ENCODE measurements at places on chromosomes 13 and 19.

DNA sequence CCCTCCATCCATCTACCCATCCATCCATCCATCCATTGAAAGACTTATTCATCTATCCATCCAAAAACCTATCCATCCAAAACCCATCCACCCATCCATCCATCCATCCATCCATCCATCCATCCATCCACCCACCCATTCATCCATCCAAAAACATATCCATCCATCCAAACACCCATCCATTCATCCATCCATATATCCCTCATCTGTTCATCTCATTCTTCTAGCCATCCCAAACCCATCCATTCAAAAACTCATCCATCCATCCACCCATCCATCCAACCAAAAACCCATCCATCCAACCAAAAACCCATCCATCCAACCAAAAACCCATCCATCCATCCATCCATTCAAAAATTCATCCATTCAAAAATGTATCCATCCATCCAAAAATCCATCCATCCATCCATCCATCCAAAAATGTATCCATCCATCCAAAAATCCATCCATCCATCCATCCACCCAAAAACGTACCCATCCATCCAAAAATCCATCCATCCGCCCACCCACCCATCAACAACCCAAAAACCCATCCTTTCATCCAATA lies 56.5 kb downstream of the TSHZ3 start:
- DNase-seq, result no peak

- DNase-seq, result no peak
Observed at GRCh38 chr13:91046715-91047327, 300.7 kb upstream of the MIR17HG start.

- no peak for DNase-seq
Observed at GRCh38 chr19:48830088-48830487, 6.2 kb downstream of the HSD17B14 start.

- no peak for DNase-seq
Observed at GRCh38 chr19:51207747-51208146, 17.1 kb upstream of the CD33 start.

DNA sequence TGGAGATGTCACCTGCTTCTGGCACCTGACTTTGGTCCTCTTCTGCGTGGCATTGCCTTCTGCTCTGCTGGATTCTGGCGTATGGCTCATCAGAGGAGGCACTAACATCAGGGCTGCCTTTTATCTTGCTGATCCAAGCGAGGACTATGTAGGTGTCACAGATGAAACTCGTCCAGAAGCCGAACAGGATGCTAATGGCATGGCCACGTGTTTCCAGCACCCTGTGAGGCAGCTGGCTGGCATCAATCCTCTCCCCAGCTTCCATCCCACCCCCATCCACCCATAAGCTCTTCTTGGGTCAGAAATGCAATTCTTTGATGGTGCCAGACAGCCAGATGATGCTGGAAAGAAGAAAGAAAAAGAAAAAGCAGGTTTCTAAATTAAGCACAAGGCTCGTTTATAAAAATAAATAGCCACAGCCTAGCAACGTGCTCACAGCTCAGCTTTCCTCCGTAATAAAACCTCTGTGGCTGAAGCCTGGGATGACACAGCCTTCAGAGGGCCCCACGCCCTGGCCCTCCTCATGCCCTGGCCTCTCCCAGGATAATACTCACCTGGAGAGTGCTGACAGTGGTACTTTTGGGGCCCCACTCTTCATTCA lies 212.9 kb upstream of the SERP2 start:
- no peak for DNase-seq

DNA sequence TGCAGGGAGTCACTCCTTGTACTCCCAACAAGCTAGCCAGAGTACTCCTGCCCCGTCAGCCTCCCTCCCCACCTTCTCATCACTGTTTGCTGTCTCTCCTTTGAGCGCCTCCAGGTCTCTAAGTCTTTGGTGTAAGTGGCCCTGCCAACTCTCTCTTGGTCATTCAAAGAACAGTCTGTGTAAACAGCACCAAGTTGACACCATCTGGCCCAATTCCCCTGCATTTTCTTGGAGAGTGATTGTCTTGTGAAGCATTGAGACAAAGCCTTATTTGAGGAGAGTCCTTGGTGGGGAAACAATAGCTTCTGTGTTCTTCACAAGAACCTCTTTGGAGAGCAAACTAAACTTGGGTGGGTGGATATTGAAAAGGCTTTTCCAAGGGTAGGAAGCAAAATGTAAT lies 114.6 kb upstream of the RNF113B start:
- no peak for DNase-seq

DNA sequence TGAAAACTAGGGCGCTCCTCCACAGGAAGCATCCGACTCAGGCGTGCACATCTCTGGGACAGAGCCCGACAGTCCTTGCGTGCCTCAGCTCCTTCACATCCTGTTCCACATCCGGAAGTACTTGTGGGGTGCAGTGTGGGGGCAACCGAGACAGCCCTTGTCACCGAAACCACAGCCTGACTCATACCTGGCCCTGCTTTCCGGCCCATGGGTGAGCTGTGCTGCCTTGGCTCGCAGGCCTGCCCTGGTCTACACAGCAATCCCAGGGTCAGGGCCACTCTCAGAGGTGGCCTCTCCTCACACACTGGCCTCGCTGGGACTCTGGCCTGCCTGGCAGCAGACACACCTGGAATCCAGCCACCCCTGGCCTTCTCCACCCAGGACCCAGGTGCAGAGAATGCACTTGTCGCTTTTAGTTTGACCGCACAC lies 100.4 kb downstream of the STK24 start:
- no peak for DNase-seq

DNA sequence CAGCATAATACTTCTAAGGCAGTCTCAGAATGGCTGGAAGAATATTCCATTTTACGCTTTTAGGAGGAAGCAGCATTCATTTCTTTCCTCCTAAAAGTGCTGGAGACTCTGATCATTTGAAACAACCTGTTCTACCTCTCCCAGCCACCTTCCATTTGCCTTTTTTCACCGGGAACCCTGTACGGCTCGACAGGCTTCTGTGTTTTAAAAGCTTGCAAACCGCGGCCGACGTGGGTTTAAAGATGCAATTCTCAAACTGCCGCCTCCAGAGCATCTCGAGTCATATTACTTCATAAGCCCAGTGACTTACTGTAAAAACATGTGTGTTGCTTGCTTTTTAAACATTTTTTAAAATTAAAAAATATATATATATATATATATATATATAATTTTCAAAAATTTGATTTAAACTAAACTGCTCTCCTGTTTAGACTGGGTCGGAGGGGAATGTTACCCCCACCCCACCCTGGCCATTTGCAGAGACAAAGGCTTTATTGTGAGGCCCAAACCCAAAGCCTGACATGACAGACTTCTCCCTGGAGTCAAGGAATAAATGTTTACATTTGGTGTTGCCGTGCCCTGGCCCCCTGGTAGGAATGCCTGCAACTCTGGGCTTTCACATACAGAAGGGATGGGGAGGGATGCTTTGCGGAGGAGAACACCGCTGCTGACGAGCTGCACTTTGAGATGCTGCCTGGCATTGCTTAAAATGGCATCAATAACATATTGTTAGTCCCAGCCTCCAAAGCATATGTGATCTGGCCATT lies 30.4 kb downstream of the ZNF536 start:
- DNase-seq, result no peak

GRCh38 chr19:44539991-44540390 lies 10.5 kb upstream of the CEACAM20 start:
- no peak for DNase-seq

GRCh38 chr19:32358321-32358720 lies 12.9 kb downstream of the ZNF507 start:
- no peak for DNase-seq

DNA sequence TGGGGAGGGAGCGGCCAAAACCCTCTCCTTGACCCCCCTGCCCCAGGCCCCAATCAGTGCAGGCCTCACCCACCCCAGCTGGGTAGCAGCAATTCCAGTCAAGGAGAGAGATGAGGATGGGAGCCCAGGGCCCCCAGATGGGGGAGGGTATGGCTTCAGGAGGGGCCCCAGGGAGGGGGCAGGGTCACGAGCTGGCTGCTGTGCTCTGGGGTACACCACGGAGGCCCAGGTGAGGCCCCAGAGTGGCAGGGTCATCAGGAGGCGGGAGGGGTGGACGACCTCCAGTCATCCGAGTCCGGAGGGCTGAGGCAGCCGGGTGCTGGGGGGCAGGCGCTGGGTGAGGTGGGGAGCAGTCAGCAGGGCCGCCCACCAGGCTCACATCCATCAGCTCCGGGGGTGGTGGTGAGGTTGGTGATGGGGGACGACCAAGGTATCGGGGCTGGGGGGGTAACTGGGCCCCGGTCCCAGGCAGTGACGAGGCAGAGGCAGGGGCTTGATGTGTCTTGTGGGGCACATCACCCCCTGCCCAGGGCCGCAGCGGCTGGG lies 8.4 kb downstream of the DYRK1B start:
- DNase-seq, result no peak

- no peak for DNase-seq
Observed at GRCh38 chr19:11577451-11578257, at the start of gene ACP5. Gene ACP5, minus strand, starts transcription at chr19:11577645. Its CDS starts 328 bp downstream, at chr19:11577317.

DNA sequence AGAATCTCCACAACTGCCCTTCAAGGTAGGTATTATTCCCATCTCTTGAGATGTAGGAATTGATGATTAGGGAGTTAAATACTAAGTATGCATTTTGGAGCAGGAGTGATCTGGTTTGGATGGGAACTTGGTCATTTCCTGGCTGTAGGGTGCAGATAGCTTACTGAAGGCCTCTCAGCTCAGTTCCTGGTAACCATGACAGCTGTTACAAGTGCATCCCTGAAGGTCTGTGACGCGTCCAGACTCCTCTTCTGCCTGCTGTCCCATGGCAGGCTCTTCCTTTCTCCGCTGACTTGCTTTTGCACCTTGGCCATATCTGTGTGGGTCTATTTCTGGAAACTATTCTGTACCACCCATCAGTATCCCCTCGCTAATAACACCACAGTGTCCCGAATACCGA lies 387.8 kb downstream of the ZNF536 start:
- no peak for DNase-seq

- no peak for DNase-seq
Observed at GRCh38 chr19:33660410-33661124, 38.8 kb downstream of the CHST8 start.

Data from NCI-H1048 (cell line).